ENCODE measurements at places on chromosomes 7 and 10.

DNA sequence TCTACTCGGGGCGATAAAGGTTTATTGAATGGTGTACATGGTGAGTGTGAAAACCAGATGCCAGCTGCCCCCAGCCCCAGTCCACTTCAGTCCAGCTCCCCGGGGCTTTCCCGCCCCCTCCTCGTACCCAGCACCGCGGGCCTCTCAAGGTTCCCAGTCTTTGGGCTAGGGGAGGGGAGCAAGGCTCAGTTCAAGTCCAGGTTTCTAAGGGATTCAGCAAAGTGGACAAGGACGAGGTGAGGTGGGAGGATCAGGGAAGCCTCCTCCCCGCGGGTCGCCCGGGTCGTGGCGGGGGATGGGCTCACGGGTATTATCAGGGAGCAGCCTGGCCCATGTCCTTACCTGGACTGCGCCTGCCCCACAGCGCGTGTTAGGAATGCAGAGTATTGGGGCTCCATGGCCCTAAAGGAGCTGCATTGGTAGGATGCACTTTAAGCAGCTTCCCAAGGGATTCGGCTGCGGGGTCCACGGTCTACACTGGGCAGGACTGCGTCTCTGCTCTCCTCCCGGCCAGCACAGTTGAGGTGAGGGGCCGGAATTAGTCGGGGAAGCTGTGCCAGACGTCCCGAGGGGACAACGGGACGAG is 541 bp upstream of the PFKFB3 start:
- no peak for DNase-seq

DNA sequence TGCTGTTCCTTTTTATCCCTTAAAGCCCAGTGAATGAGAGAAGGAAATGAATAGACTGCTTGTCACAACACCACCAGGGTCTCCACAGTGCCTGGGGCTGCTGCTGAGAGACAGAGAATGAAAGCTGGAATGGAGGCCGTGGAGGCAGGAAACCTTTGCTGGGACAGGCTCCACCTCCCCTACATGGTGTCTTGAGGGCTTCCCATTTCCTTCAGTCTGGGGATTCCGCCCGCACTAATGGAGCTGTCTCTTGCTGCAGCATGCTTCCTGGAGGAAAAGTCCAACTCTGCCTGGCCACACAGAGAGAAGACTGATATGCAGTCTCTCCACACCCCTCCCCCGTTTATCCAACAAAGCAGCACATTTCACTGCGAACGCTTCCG is 54.5 kb downstream of the LRRC4 start:
- DNase-seq = no peak

GRCh38 chr7:30925117-30925516 is 13.5 kb downstream of the AQP1 start:
- DNase-seq = peak; percentile 8

DNA sequence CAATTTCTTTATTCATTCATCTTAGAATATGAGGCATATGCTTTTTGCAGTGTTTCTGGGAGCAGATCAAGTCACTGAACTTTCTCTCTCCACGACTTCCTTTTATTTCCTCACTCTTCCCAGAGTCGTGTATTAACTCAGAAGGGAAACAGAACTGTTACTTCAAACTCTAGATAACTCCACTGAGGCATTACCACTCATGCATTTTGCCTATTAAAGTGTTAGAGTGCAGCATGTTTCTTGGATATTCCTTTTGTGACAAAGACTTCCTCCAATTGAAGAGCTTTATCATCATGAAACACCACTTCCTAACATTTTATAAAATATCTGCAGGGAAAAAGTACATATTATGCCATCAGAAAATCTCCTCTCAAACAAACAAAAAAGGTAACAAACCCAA is 797.4 kb upstream of the COBL start:
- no peak for DNase-seq

DNA sequence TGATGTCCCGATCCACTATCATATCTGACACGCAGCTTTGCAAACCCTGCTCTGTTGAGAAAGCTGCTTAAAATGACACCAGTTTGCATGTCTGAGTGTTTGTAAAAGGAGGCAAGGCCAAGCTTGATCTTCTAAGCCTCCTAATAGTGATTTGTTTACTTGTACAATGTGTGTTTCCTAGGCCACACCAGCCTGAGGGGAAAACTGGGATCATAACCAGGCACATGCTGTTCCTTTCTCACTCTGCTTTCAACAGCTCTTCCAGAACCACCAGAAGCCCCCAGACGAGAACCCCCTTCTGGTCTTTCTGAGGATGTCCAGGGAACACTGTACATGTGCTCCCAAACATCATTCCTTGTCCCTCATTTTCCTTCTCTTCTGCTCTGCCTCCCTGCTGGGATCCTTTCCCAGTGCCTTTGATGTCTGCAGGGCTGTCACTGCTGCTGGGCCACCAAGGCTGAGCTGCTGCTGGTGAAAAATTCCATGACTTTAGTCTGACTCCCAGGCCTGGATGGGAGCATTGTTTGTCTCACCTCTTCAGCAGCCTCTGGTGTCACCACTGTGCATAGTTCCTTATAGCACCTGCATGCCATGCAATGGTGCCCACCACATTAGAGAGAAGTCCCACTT is 4.0 kb upstream of the LGI1 start:
- DNase-seq = no peak

DNA sequence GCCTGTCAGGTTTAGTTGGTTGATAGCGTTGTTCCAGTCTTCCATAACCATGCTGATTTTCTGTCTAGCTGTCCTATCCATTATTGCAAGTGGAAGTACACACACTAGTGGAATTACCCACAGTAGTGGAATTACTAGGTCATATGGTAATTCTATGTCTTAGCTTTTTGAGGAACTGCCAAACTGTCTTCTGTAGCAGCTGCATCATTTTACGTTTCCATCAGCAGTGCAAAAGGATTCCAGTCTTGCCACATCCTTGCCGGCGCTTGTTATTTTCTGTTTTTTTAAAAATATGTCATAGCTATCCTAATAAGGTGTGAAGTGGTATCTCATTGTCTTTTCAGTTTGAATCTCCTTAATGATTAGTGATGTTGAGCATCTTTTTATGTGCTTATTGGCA is 17.2 kb upstream of the RHBDD2 start:
- DNase-seq = no peak

DNA sequence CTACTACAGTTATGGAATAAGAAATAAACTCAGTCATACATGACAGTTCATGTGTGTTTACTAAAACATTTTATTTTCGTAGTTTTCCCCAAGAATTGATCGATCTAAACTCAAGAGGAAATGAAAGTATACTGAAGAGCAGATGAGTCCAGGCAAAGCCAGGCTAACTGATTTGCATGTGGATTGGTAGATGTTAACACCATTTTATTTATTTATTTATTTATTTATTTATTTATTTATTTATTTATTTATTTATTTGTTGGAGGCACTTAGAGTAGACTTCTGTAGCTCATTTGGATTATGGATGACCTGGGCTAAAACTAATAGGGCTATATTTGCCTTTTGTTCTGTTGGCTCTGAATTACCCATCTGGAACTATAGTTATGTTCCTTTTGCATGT is 68.5 kb upstream of the DKK1 start:
- DNase-seq = no peak

DNA sequence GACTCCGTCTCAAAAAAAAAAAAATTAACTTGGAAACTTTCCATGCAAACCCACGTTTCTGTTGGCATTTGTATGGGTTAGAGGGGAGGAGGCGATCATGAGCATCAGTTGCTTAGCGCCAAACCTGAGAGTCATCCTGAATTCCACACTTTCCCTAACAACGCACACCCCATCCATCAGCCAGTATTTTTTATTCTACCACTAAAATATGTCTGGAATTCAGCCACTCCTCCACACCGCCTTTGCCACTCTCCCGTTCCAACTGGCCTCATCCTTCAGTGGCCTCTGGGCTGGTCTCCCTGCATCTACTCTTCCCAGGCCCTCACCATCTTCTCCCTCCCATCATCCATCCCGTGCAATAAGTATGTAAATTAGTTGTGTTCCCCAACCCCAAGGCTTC is 4.7 kb upstream of the LMBR1 start:
- peak; percentile 12 for DNase-seq

Measured in iPS-NIHi11 (cell line).